ENCODE measurements at places on chromosomes 6 and 20.
A peak's percentile ranks its signal among the peaks of the same experiment; 100 is the strongest.

GRCh38 chr6:3281631-3282475 lies 23.1 kb downstream of the PSMG4 start:
- DNase-seq = no peak

DNA sequence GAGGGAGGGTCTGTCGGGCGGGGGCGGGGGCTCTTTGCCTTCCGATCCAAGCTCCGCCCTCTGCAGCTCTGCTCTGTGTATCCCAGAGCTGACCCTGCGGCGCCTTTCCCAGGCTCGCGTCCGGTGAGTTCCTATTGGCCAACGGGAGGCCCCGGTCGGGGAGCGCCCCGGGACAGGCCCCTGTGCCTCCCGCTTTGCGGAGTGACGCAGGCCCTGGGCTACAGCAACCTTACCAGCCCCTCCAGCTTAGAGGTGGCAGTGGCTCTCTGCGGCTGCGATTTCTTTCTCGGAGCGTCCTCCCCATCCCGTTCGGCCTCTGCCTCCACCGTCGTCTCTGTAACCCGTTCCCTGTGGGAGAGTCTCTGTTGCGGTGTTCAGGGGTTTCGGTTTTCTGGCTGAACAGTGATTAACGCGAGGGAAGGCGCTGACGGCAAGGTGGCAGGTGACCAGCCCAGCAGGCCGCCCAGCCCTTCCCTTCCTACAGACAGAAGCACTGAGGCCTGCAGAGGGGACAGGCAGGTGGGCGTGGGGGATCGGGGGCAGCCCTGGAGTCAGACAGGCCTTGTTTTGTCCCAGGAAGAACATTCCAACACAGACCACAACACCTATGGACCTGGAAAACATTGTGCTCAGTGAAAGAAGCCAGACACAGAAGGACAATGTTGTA lies 18.1 kb upstream of the CEBPB start:
- peak; percentile 84 for DNase-seq

- no peak for DNase-seq
These were observed 1760.2 kb upstream of the DEFB115 start for GRCh38 chr20:29497261-29497671.

DNA sequence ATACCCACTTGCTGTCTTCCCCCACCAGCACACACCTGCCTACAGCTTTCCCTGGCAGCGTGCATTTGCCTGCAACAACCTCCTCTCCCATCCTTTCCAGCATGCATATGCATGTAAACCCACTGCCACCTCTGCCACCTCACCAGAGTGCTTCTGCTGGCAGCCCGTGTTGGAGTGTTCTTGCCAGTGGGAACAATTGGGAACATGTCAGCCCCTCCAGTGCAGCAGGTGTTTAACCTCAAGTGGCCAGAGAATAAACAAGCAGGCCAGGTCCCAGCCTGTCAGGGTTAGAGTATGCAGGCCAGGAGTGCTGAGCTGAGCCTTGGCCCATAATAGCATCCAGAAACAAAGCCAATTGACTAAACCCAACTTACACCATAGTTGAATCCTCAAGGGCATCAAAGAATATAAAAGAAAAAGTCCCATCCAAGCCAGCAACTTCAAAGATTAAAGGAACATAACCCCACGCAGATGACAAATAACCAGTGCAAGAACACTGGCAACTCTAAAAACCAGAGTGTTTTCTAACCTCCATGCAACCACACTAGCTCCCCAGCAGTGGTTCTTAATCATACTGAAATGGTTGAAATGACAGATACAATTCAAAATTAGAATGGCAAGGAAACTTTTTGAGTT lies 1212.1 kb upstream of the CITED2 start:
- no peak for DNase-seq

DNA sequence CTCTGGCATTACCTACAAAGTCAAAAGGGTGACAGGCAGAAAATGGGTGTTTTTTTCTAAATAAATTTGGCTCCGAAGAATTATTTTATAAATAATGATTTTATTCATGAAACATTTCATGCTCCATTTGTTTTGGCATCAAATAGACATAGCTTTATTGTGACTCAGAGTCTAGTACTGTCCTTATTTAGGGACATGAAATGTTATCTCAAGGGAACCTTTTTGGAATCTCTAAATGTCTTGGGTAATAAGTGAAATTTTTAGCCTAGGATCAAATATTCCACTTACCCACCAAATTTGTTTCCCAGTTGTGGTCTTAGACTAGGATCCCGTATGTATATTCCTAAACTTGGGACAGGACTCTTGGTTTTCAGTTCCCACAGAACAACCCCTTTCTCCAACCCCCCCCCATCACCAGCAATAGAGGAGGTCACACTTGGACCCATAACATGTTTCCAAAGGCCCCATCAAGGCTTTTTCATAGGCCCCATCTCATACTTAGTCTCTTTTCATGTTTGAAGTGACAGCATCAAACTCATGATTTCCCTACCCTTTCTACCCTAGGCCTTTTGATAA lies 81.8 kb downstream of the JAG1 start:
- no peak for DNase-seq

DNA sequence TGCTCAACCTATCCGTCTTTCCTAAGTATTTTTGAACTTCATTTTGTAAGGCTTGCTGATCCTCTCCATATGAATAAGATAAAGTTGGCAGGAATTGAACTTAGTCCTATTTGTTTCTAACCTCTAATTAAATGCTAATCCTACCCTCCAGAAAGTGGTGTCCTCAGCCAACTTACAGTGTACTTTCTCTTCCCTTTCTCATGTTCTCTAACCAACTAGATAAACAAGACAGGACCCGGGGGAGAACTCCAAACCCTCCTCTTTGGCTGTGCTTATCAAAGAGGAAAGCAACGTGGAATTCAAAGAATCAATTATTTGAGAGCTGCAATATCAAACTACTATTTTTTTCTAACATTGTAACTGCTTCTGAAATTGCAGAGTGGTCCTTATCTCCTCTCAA lies 56.5 kb upstream of the NRSN1 start:
- DNase-seq = no peak

DNA sequence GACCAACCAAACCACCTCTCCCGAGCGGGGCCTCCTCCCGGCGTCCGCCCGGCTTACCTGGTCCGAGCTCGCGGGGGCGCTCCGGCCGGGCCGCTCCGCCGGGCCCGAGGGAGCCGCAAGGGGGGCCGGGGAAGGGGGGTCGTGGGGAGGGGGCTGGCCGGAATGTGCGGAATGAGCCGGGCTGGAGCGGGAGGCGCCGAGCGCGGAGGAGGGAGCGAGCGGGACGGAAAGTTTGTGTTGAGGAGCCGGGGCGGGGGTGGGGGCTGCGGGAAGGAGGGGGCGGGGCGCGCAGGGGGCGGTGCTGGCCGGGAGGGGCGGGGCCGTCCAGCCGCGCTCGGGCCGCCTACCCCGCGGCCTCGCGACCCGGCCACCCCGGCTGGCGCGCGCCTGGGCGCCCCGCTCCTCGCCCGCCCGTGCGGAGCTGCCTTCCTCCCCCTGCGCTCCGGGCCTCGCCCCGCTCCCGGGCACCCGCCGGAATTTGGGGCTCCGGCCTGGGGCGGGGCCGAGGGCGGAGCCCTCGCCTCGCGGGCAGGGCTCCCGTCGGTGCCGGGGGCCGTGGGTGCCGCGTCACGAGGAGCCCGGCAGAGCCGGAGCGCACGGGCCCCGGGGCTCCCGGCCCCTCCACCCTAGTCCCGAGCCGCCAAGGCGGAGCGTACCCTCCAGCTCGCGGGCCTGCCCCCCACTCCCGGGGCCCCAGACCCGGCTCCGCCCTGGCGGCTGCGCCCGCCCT lies at the start of gene TEAD3:
TEAD3 (minus strand) TSS at position 239 of the 730 bp plus-strand sequence.
- peak; percentile 88 for DNase-seq

DNA sequence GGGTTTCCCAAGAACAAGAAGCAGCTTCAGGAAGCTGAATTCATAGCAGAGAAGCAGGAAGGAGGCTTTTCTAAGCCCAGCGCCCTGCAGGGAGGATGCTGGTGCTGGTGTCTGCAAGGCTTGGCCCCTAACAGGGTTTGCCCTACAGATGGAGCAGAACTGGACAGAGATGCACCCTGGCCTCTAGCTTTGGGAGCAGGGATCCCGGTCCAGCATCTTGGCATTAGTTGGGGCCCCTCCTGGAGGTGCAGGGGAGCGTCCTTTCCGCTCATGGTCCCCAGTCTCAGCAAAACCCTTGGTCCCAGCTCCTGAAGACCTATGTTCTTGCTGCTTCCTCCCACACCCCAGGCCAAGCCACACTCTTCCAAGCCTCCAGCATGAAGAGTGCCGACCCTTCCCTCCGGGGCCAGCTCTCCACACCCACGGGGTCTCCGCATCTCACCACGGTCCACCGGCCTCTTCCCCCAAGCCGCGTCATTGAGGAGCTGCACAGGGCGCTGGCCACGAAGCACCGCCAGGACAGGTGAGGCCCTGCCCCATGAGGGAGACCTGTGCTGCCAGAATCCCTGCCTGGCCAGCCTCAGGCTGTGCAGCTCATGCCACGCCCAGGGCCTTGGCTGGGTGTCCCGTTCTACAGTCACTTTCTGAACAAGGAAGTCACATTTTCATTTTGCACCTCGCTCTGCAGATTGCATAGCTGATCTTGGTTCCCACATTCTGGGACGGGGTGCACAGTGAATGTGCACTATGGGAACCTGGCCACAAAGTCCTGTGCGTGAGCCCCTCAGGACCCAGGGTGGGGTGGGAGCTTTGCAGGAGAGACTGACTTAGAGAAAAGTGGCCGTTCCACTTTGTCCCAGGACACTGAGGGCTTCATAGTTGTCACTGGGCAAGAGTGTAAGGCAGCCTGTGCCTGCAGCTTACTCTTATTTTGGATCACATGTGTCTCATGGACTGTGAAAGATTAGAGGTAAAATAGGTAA lies 160.2 kb downstream of the SYCP2 start:
- peak; percentile 25 for DNase-seq

- DNase-seq = no peak
These were observed 98.9 kb downstream of the FAM120B start for GRCh38 chr6:170405311-170405975.

GRCh38 chr6:1729750-1730140 lies 120.0 kb downstream of the FOXC1 start:
- no peak for DNase-seq

DNA sequence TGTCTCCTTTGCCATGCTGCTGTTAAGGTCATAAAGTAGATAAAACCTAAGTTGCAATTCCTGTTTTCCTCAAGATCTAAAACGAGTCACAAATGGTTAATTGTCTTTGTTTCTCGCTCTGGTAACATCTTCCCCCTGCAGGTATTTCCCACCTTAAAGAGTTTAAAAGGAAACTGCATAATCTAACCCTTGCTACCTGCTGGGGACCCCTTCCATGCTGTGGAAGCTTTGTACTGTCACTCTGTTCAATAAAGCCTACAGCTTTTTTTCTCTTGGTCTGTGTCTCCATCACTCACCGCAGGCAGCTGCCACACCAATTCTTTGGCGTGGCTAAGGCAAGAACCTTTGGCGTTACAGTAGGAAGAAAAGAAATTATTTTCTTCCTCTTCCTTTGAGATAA lies 117.7 kb upstream of the GJE1 start:
- DNase-seq = no peak

GRCh38 chr20:24647713-24648112 lies 178.3 kb downstream of the SYNDIG1 start:
- no peak for DNase-seq

DNA sequence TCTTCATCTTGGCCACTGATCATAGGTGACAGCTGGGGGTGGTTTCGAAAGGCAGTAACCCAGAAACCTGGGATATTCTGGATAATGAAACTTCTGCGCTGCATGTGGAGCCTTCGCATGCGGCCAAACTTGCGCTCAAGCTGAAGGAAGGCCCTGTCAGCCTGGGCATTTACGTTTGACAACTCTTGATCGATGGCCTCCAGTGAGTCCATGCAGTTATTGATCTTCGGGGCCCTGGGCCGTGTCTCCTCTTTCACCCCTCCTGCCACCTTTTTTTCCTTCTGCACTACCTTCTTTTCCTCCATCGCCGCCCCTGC lies 729 bp downstream of the TSPYL4 start:
- no peak for DNase-seq

- DNase-seq = no peak
These were observed 18.9 kb downstream of the ZNF831 start for GRCh38 chr20:59182401-59183044.

DNA sequence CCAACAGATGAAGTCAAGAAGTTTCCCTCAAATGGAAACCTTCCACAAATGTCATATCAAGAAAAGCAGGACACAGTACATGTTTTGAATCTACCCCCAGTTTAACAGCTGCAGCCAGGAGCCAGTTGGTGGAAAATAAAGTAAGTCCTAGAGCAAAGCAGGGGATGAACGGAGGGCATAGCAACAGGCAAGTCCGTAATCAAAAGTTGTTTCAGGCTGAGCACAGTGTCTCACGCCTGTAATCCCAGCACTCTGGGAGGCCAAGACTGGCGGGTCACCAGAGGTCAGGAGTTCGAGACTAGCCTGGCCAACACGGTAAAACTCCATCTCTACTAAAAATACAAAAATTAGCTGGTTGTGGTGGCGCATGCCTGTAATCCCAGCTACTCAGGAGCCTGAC lies 2.4 kb upstream of the SALL4 start:
- no peak for DNase-seq

- no peak for DNase-seq
These were observed 2.4 kb downstream of the MYBL2 start for GRCh38 chr20:43669332-43669731.

- no peak for DNase-seq
These were observed 50.5 kb downstream of the SCAND1 start for GRCh38 chr20:35903843-35904242.

DNA sequence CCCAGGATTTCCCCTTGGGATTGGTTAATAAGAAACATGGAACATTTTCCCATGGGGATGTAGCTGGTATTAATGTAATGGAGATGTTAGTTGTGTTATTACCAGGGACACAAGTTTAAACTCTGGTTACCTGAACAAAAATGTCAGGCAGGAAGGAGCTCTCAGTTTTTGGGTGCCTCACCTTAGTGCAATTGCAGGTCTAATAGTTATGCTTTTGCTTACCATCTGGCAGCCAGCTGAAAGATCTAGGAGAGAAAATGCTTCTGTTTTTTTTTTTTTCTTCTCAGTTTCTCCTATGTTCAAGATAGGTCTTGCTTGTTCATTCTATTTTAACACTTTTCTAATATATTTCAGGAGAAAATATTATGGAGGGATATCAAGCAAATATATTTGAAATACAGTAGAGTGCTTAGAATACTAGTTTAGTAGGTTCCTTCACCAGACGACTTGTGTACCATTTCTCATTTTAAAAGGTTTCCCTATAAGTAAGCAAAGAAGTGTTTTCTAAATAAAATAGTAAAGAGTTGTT lies 4.2 kb upstream of the UBE2J1 start:
- DNase-seq = no peak

- no peak for DNase-seq
These were observed 839.9 kb downstream of the MAFB start for GRCh38 chr20:39849171-39849570.

DNA sequence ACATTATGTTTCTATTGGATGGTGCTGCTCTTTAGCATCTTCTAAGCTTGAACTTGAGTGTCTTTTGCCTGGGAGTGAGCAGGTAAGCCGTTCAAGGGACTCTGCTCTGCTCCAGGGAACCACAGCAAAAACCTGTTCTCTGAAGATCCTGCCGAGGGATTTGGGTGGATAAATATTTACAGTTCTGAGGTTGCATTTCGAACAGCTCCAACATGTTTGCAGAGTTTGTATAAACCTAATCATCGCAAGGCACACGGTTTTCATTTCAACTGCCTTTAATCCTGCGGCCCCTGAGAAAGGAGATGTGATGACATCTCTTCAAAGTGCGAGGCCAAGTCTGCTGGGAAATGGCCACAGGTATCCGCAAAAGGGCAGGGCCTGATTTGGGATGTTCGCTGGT lies 293.4 kb downstream of the TFAP2C start:
- no peak for DNase-seq

GRCh38 chr6:33717934-33718455 lies 6.5 kb upstream of the UQCC2 start:
- peak; percentile 77 for DNase-seq

All from right forelimb (tissue), 1 donor.